Activated effector memory CD4-positive, alpha-beta T cell treated with Interleukin-2 at 50 U/mL for 16 hours (primary cell): ENCODE measurements at places on chromosomes 16 and 17.

DNA sequence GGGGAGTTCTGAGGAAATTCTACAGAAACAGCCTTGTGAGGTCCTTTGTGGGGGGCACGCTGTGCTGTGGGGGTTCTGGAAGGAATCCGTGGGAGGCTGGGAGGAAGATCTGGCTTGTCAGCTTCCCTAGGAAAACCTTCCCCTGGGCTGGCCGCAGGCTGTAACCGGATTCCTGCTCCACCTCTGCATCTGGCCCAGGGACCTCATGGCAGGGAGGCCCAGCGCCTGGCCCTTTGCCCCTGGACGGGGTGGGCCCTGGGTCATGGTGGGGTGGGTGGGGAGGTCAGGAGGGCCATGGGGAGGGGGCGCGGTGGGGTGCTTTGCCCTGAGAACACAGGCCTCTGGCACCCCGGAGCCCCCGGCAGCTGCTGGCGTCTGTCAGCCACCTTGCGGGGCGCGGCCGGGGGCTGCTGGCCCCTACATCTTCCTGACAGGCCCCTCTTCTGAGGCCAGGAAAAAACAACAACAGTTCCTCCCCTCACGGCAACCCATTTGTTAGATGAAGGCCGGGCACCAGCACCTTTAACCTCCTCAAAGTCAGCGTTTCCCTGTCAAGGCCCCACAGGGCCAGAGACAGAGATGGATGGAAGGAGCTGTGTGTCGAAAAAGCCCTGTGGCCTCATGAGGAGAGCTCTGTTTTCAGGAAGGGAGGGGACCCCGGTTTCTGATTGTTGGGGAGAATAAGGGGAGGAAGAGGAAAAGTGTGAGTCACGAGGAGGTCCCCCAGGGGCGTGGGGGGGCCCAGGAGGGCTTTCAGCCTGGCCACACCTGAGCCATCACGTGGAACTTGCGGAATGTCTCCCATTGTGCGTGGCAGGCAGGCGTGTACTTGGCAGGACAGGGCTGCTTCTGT is 3.6 kb upstream of the MEOX1 start:
- DNase-seq = no peak

- DNase-seq = no peak
Observed at GRCh38 chr17:7711051-7711755, 6.2 kb downstream of the EFNB3 start.

DNA sequence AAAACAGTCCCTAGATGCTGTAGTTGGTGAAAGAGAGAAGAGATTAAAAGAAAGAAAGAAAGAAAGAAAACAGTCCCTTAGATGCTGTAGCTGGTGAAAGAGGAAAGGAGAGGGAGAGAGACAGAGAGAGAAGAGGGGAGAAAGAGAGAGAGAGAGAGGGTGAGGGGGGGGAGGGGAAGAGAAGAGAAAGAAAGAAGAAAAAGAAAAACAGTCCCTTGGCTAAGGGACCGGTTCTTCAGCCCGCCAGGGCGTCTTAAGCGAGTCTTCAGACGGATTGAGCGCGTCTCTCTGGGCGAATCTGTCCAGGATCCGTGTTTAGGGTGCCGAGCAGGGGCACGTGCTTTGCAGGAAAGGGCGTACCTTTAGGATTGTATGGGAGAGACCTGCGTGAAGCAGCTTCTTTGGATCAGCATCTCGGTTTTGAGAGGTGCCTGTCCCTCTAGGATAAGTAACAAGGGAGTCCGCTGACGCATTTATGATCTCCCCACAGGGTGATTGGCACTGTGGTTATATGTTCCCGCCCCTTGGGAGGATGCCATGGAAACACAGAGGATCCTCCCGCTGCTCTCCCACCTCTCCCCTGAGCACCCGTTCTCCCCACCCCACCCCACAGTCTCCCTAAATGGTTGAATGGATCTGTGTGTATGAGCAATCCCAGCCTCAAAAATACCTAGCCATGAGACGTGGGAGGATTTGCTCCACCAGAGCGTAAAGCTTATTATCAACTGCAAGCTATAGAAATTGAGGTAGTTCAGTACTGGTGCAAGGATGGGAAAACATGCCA is 16.7 kb downstream of the GNGT2 start:
- no peak for DNase-seq

GRCh38 chr17:56160422-56160821 is 7.1 kb downstream of the ANKFN1 start:
- DNase-seq = no peak

- no peak for DNase-seq
Observed at GRCh38 chr16:79253100-79253631, 347.4 kb downstream of the MAF start.

DNA sequence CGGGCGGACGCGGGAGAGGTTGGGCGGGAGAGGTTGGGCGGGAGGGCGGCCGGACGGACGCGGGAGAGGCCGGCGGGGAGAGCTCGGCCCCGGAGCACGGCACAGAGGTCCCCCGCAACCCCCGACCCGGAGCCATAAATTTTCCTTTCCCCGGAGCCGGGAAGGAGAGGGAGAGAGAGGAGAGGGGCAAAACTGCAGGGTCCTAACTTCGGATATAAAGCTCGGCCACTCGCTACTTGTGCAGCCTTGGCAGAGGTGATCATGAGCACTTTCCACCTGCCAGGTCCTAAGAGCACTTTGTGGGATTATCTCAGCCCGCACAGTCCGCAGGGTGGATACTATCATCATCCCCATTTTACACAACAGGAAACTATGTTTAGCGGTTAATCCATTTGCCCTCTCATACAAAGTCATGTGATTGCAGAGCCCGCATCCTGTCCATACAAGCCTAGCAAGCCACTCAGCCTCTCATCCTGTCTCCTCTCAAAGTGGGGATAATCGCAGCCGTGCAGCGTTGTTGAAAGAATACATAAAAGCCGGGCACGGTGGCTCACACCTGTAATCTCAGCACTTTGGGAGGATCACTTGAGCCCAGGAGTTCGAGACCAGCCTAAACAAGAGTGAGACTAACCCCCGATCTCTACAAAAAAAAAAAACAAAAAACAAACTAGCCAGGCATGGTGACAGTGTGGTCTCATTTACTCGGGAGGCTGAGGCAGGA is 780 bp upstream of the DCAKD start:
- peak; percentile 41 for DNase-seq

- DNase-seq = peak; percentile 59
Observed at GRCh38 chr17:7435676-7436555, 681 bp downstream of the TMEM102 start.

GRCh38 chr16:3842994-3843393 is 37.5 kb downstream of the CREBBP start:
- DNase-seq = no peak

DNA sequence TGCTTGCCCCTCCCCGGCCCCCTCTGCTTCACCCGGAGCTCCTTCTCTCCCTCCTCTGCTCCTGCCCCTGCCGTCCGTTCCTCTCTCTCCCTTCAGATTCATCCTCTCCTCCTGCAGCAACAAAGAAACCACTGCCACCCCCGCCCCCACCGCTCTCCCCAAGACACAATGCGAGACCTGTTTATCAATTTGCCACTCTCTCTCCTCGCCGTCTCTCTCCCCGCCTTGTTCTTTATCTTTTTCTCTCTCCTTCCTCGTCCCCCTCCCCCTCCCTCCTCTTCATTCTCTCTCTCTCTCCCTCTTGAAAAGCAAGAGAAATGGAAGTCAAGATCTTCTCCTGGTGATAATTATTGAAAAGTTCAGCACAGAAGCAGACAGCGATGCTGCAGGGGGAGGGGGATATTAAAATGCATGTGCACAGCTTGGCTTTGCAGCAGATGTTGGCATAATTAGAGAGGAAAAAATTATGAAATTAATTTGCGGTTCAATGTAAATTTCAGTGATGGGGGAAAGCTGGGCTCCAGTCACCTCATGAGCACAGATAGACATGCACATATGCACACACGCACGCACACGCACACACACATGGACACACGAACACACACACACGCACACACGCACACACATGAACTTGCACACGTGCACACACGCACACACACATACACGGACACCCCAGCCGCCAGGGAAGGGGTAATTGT is 58.1 kb upstream of the CBFA2T3 start:
- DNase-seq = no peak

DNA sequence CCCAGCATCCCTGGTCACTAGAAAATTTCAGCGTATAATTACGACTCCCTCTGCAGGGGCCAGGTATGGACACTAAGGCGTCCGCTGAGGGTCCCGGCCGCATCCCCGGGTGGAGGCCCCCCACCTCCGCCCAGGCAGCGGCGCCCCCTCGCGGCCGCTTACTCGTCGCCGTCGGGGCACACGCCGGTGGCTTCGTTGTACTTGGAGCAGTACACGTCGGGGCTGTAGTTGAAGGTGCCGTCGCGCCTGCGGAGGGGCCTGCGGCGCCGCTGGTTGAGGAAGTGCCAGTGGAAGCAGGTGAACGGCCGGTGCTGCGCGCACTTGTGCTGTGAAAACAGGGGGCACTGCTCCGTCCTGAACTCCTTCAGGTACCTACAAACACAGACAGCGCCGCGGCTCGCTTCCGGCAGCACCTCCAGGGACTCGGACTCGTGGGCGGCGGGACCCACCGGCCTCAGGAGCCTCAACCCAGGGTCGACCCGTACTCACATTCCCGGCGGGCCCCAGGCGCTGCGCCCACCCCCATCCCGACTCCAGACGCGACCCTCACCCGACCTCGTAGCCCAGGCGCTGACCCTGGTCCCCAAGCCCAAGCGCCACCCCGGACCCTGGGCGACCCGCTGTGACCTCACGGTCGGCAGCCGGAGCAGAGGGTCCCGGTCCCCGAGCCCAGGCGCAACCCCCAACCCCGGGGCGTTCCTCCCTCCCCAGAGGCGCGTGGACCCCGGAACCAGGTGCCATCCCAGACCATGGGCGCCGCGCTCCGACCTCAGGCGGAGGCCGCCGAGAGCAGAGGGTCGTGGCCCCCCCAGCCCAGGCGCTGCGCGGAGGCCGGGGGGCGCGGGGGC is 596 bp downstream of the UNKL start:
- peak; percentile 47 for DNase-seq

GRCh38 chr17:3921502-3922319 is 5.4 kb upstream of the P2RX1 start:
- no peak for DNase-seq

DNA sequence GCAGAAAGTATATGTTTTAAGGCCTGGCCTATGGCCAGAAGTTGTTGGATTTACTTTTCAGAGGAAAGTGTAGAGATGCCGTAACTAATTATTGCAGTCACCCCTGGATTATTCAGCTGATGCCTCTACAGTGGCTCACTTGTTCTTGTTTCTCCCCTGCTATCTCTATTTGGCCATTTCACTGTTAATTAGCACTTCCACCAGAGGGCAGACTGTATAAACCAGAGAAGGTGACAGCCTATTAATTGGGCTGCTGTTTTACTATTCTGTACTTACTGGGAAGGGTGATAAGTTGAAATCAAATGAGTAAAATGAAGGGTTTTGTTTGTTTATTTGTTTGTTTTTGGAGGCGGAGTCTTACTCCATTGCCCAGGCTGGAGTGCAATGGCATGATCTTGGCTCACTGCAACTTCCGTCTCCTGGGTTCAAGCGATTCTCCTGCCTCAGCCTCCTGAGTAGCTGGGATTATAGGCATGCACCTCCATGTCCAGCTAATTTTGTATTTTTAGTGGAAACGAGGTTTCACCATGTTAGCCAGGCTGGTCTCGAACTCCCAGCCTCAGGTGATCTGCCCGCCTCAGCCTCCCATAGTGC is 66.0 kb downstream of the CDK12 start:
- no peak for DNase-seq

DNA sequence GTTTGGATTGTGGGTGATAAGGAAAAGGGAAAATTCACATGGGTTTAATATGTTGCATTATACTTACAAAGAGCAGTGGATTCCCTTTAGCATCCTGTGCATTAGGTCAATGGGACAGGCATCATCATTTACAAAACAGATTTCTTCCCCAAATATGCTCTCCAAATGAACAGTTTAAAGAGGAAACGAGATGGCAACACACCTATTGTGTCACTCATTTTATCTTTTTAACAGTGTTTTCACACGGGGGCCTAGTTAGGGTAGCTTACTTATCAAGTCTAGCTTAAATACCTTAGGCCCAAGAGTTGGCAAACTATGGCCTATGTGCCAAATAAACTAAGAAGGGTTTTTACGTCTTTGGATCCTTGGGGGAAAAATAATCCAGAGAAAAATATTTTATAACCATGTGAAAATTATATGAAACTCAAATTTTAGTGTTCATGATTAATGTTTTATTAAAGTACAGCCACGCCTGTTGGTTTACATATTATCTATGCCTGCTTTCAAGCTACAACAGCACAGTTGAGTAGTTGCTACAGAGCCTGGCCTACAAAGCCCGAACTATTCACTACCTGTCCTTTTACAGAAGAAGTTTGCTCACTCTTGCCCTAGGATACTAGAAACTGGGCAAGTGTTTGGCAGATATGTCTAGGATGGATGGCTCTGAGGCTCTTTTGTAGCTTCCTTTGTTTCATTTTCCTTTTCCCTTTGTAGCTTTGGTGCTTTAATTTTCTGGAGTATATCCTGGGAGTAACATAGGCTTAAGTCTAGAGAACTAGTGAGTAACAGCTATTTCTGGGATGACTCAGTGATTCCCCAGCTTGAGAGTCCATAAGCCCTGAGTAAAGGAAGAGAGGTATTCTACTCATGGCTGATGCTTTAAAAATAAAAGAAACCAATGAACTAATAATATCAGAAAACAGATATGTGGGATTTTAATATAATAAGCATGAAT is 12.4 kb downstream of the NUP93 start:
- no peak for DNase-seq

- DNase-seq = no peak
Observed at GRCh38 chr16:65249768-65250167, 127.9 kb upstream of the CDH11 start.

DNA sequence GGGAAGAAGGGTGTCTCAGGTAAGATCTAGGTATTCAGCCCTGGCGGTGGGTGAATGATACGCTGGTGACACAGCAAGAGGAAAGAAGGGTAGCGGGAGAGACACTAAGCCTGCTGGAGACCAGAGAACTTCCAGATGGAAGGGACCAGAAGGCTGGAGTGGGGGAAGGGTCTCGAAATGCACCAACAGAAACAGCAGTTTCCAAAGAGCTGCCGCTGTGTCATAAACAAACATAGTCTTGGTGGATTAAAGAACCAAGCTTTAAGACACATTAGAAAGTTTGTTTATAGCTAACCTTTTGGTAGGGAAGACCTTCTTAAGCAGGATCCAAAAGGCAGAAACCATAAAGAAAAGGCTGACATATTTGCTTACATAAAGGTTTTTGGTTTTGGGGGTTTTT is 20.9 kb downstream of the TRPV3 start:
- no peak for DNase-seq

DNA sequence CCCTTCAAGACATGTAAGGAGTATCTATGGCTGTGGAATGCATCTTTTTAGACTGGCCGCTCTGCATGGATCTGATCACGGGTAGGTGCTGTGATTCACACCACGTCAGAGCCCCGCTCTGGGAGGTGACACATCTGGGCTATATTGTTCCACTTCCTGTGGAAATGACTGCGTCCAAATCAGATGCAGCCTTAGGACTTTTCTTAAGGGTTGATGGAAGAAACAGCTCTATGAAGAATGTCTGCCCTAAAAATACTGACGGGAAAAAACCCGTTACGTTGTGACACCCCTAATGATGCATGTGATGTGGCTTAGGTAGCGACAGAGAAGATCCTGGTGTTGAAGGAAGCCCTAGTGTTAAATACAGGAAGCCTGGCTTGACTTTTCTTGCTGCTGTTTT is 12.2 kb downstream of the BANP start:
- DNase-seq = peak; percentile 32
